ENCODE measurements at places on chromosomes 12 and 14.

DNA sequence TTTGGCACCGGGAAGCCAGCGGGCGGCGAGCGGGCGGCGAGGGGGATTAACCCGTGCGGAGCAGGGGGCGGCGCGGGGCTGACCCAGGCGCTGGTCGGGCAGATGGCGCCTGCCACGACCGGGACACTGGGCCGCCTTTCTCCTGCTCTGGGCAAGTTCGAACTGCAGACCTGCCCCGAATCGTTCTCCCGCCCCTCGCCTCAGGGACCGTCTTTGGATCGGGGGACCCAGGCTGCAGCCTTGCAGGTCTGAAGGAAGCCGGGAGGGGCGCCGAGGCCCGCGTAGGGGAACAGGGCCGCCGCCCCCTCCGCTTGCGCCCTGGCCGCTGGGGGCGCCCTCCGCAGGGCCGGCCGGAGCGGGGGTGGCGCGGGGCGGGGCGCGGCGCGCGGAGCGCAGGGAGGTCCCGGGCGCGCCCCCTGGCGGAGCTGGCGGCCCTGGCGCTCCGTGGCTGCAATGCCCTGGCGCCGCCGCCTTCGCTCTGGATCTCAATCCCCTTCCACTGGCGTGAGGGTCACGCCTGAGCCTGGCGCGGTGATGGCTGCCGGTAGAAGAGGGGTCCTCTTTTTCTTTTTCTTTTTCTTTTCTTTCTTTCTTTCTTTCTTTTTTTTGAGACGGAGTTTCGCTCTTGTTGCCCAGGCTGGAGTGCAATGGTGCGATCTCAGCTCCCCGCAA is 449 bp upstream of the LTBP2 start:
- peak; percentile 94 for DNase-seq

- DNase-seq: no peak
Observed at GRCh38 chr12:50949801-50950302, 2.5 kb upstream of the HIGD1C start.

DNA sequence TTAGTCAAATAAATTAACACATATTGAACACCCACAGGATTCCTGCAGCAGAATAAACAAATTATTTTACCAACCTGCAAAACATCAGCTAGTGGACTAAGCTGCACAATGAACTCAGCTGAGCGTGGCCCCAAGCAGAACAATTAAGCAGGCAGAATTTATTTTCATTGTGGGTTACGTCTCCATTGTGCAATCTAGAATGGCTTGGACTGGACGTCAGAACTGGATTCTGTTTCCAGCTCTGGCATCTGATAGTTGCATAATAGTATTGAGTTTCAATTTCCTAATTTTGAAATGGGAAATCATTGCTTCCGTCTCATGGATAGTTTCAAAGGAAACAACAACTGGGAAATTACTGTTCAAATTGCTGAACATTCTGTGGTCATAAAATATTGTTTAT is 35.5 kb upstream of the RERG start:
- no peak for DNase-seq

DNA sequence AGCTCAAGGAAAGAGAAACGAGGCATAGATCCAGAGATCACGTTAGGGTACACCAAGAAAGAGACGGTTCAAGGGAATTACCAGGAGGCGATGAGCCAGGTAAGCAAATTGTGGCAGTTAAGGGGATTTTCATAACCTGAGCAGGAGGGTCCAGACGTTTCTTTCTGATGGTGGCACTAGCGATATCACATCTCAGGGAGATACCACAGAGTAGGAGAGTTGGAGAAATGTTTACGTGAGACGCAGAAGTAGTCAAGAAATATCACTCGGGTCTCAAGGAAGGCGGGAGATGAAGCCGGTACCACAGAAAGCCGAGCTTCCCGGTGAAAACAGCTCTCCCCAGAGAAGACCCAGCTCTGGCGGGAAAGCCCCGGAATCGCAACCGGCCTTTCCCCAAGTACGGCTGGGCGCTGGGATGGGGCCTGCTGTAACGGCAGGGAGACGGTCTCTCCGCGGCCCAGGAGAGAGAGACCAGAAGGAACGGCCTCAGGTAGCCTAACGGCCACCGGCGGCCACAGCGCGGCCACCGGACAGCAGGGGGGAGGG is 485 bp downstream of the SENP1 start:
- DNase-seq: peak; percentile 43

DNA sequence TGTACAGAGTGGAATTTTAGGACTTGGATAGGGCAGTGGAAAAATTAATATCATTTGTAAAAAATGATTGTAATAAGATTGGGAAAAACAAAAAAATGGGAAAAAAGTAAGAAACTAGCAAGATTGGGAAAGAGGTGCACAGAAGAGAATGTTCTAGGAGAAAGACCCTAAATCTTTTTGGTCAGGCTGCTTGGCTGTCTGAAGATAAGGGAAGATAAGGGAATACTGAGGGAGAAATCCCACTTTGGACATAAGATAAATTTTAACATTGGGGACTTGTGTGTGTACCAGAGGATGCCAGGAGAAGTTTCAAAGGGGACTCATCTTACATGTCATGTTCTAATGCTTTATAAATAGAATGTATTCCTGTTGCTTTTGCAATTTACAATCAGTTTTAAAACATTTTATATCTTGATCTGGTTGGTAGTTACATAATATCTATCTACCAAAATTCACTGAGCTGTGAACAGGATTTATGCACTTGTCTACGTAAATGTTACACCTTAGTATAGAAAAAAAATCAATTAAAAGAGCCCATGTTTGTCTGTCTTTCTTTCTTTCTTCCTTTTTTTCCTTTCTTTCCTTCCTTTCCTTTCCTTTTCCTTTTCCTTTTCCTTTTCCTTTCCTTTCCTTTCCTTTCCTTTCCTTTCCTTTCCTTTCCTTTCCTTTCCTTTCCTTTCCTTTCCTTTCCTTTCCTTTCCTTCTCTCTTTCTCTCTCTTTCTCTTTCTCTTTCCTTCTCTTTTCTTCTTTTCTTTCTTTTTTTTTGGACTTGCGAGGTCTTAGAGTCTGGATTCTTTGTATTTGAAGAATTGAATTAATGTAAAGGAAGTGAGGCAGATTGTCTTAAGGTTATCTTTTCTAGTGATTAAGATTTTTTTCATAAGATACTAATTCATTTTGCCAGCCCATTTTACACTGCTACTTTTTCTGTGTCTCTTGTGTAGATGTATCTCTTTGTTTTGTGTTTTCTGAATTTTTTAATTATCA is 66.1 kb downstream of the KTN1 start:
- no peak for DNase-seq

- no peak for DNase-seq
Observed at GRCh38 chr12:107493135-107493494, 192.5 kb upstream of the PWP1 start.

DNA sequence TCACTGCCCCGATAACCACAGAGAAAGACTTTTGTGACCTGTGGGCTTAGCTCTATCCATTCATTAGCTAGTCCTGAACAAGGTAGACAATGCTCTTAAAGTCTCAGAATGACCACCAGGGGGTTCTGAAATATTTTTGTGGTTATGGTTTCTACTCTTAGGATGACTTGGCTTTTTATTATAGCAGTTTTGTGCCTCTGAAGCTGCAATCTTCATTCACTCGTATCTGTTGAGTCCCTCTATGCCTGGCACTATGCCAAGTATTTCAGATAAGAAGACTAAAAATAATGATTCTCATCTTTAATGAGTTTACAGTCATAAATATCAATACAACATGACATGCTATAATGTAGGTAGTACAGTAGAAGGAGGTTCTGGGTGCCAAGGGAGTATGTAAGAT is 130.8 kb upstream of the TRHDE start:
- DNase-seq: no peak

DNA sequence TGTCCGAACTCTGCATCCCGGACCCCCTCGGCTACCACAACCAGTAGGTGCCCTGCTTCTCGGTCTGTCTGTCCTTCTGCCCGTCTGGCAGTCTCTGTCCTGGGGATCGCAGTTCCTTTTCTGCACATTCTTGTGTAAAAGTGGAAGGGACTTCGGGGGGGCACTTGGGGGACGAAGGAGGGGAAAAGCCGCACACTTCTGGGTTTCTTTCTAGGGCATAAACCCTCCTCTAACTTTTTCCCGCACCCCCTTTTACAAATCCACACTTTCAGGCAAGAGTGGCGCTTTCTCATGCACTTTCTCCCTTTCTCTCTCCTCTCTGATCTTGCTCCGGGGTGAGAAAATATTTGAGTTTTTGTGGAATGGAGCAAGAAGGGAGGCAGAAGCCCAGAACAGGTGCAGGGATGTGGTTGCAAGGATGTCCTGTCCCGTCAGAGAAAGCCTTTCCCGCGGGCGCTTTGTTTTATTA is 506 bp downstream of the ESRRB start:
- no peak for DNase-seq

DNA sequence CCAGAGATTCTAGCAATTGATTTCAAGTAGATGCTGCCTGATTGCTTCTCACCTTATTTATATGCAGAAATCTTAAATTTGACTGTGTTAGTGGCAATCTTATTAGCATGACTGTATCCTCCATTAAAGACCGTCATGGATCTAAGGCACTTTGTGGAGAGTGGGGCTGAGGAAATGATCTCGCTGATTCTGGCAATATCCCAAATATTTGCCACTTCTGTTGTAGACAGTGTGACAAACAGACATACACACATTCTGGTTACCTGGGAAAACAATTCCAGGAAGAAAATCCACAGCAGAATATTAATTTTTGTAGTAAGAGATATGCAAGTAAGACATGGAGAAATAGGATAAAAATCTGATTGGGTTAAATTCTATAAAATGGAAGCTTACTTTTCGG is 269.0 kb upstream of the G2E3 start:
- no peak for DNase-seq

GRCh38 chr12:5071496-5071895 is 27.8 kb downstream of the KCNA5 start:
- no peak for DNase-seq

GRCh38 chr14:69547701-69548348 is 26.8 kb downstream of the CCDC177 start:
- DNase-seq: peak; percentile 37

GRCh38 chr12:7219599-7220243 is 30.2 kb downstream of the PEX5 start:
- peak; percentile 42 for DNase-seq

- no peak for DNase-seq
Observed at GRCh38 chr12:106982229-106982628, 4.7 kb downstream of the MTERF2 start.

DNA sequence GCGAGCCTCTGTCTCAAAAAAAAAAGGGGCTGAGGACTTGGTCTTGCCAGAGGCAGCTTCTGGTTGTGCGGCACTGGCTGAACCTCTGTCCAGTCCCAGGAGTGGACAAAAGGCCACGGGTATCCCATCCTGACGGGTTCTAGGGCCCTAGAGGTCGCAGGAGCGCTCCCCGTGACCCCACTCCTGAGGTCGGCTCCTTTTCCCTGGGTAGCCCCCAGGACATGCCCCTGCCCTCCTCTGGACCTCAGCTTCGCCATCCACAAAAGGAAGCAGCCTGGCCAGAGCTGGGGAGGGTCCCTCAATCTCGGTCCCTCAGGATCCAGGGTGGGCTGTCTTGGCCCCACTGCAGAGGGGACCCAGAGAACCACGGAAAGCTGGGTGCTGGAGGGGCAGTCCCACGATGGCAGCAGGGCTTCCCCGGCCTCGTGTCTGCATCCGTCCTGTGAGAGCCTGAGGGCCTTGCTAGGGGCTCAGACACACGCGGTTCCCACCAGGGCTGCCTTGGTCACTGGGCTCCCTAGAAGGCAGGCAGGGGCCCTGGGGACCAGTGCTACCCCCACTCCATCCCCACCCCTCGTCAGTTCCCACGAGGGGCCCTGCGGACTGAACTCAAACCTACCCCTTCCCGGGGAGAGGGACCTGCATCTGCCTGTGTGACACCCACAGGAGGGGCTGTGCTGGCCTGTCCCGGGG is 31.1 kb downstream of the ASCL4 start:
- DNase-seq: no peak

GRCh38 chr14:36057452-36058116 is 118.9 kb downstream of the PTCSC3 start:
- DNase-seq: no peak

GRCh38 chr12:66637699-66638301 is 41.1 kb downstream of the GRIP1 start:
- no peak for DNase-seq

DNA sequence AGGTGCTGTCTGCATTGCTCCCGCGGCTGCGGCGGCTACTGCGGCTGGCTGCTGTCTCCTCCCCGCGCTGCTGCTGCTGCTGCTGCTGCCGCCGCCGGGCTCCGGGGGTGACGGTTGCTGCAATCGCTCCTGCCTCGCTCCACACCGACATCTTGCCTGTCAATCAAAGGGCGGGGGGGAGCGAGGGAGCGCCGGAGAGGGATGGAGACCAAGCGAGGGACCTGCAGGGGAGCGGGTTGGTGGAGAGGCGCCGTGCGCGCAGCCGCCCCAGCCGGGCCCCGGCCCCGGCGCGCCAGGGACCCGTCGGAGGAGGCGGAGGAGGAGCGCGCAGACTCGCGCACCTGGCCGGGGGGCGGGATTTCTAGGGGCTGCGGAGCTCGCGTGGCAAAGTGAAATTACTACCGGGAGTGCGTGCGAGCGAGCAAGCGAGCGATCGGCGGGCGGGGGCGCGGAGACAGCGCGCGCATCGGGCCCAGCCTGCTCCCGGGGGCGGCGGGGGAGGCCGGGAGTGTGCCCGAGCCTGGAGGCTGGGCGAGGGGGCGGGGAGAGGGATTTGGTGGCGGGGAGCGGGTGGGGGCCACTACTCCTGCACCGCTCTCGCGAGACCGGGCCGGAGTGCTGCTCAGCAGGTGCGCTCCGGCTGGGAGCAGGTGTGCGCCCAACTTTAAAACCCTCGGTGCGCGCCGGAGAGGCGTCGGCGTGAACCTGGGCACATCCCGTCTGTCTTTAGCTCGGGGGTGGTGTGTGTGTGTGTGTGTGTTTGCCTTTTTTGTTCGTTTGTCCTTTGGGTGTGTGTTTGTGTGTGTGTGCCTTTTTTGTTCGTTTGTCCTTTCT is at the start of gene KSR2:
KSR2 (minus strand) TSS at position 165 of the 834 bp plus-strand sequence. CDS start 735 bp downstream, outside the sequence.
- DNase-seq: peak; percentile 79

DNA sequence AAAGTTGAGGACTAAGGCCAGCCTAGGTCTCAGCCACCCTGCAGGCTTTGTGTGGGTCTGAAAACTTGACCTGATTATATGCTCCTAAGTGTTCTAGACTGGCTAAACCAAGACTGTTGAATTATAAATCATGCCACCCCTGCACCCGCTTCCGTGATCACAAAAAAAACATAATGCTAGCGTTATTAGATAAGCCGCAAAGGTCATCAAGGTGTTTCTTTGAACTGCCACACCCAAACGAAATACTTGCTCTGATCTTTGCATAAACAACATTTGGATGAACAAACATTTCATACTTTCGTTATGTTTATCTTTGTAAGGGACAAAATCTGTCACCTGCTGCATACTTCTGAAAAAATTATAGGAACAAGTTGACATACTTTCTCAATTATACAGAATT is 2.5 kb downstream of the SMCO2 start:
- DNase-seq: no peak

- no peak for DNase-seq
Observed at GRCh38 chr14:86897704-86898513, 1095.1 kb downstream of the GALC start.

GRCh38 chr14:36301159-36301558 is 19.3 kb downstream of the MBIP start:
- no peak for DNase-seq

DNA sequence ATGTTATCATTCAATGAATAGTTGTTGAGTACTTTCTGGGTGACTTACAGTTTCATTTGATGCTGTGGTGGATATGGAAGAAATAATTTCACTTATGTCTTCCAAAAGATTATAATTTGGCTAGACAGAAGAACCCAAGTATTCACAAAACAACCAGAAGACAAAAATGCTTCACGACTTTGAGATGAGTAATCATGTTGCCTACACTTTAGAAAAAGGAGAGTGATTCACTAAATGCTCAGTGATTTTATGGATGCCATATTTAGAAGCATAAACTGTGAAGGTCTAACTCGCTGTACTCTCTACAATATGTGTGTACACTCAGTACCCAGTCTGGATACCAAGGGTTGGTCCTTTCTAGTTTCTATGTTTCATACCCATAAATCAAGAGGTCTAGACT is 101.3 kb upstream of the E2F7 start:
- DNase-seq: no peak
